RWPE1 (cell line): ENCODE measurements at places on chromosomes 2 and 18.

DNA sequence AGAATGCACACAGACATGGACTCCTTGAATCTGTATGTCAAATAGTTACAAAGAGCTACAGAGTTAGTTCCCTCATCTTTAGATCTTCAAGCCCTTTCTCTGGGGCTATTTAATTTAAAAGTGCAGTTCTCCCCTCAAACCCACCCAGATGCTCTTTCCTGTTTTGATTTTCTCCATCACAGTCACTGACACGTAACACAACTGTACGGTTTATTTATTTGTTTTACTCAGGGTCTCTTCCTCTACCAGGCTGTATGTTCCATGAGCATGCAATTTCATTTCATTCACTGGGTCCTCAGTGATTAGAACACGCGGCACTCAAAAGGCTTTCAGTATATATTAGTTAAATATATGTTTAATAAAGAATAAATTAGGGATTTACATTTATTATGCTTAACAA is 94.7 kb downstream of the DOCK10 start:
- no peak for DNase-seq

- DNase-seq: no peak
Observed at GRCh38 chr2:116732322-116732721, 1082.2 kb upstream of the DDX18 start.

DNA sequence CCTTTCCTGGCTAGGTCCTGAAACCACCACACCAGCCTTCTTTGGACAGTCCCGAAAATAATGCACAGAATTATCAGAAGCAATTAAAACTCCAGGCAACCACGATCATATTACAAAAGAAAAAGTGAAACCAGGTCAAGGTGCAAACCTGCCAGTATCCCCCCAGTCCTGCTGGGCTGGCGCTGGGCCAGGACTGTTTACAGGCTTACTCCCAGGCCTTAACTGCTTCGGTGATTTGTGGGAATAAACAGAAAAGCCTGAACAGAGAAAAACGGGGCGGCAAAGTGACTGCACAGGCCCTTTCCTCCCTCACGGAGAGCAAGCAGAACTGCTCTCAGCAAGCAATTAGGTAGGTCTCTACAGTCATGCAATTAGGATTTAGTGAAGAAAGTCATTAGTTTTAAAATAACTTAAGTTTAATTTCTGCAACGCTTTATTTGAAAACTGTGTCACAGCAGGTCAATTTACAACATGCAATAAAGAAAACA is 1.3 kb downstream of the HDAC4 start:
- no peak for DNase-seq

DNA sequence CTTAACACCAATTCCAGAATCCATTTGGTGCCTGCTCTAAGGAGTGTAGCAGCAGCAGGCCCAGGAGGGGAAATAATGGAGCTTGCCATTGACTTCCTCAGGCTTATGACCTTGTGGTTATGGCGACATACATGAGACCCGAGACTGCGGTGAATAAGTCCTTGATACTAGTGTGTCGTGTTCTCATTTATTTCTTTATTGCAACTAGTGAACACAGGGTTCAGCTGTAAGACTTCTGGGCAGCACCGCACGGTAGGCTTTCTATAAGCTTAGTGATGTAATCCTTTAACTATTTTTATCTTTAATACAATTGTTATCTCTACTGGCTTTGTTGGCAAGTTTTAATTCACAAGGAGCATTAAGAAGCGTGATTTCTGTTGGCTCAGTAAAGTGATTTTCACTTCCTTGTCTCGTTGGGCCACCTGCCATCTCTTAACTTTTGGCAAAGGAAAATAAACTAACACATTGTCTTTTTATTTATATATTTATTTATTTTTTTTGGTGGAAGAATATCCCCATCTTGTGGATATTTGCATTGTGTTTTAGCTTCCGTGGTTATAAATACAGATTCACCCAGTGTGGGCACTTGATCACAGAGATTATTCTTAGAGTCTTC is 139.8 kb downstream of the LTBP1 start:
- DNase-seq: peak; percentile 10
